Small intestine (tissue), 16 donors: ENCODE measurements at places on chromosomes 3 and 15. TPM values are rescaled to one million over a fixed set of nuclear protein-coding genes. Genes with fewer than 3 reads are reported as not detected.

DNA sequence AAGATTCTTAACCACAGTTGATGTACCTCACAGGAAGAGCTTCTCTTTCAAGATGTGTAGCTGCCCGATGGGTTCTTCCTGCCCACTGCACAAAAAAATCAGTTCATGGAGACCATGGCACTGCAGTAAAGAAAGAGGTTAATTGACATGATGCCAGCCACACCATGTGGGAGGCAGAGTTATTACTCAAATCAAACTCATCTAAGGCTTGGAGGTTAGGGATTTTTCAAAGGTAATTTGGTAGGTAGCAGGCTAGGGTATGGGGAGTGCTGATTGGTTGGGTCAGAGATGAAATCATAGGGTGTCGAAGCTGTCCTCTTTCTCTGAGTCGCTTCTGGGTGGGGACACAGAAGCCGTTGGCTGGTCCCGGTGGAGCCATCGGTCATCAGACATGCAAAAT lies 57.4 kb upstream of the BDH1 start:
- no peaks in the 10 kb centered on the region for H3K27me3 ChIP-seq
- DNase-seq: no peak
- no peak overlapping the region for H3K27ac ChIP-seq

Gene SNTN
- 0.04 TPM for polyA plus RNA-seq

- DNase-seq: no peak
- no peak overlapping the region for H3K4me3 ChIP-seq
- no peaks in the 10 kb centered on the region for H3K4me1 ChIP-seq
- no peaks in the 10 kb centered on the region for H3K36me3 ChIP-seq
- H3K27ac ChIP-seq: no peak overlapping the region
Measured at GRCh38 chr3:48338635-48339034, 5.2 kb upstream of the SPINK8 start.

Gene KLF15
- 2.4 TPM for polyA plus RNA-seq

Gene SOX2
- polyA plus RNA-seq: not detected

GRCh38 chr3:74139648-74140047 lies 474.8 kb downstream of the CNTN3 start:
- no peaks in the 10 kb centered on the region for H3K27me3 ChIP-seq
- H3K4me1 ChIP-seq: no peaks in the 10 kb centered on the region
- H3K4me3 ChIP-seq: no peak overlapping the region
- DNase-seq: no peak
- no peak overlapping the region for H3K27ac ChIP-seq
- no peaks in the 10 kb centered on the region for H3K36me3 ChIP-seq

GRCh38 chr15:88635318-88635717 lies 3.5 kb upstream of the ISG20 start:
- H3K4me1 ChIP-seq: peaks cover 11% of the 10 kb centered on the region
- peak overlapping the region; percentile 63 for H3K27ac ChIP-seq
- H3K4me3 ChIP-seq: no peak overlapping the region
- peak; percentile 67 for DNase-seq

DNA sequence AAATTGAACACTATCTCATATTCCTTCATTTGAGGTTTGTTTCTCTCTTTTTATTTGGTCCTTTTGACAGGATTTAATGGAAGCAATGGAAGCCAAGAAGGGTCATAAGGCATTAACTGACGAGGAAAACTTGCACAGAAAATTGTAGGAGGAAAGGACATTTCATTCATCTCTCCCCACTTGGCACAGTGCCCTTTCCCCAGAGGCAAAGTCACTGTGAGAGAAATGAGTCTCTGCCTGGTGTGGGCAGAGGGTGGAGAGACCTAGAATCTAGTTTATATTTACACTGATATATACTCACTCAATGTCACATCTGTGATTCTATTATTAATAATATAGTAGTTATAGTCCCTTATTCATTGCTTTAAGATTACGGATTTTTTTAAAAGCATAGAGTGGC lies 324.6 kb upstream of the IL12A start:
- no peak for DNase-seq
- H3K27me3 ChIP-seq: no peaks in the 10 kb centered on the region
- no peak overlapping the region for H3K4me3 ChIP-seq
- H3K27ac ChIP-seq: no peak overlapping the region
- H3K36me3 ChIP-seq: no peaks in the 10 kb centered on the region

Gene CCDC54
- not detected for polyA plus RNA-seq

Gene UPK1B
- not detected for polyA plus RNA-seq

DNA sequence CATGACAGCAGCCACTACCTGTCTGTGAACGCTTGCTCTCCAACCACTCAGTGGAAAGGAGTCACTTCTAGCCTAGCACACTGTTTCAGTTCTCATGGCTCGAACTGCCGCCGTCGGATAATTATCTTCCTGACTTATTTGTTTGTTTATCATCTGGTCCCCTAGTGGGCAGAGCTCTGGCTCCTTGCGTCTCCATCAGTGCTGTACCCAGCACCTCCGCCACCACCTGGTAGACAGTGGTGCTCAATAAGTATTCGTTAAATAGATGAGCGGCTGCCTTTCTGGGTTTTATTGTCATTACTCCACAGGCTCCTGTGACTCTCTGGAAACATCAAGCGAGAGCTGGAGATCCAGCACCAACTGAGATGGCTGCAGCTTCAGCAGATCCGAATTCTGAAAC lies 297.5 kb downstream of the NTRK3 start:
- H3K36me3 ChIP-seq: no peaks in the 10 kb centered on the region
- no peaks in the 10 kb centered on the region for H3K27me3 ChIP-seq
- no peaks in the 10 kb centered on the region for H3K4me1 ChIP-seq

Gene FGD5
- 3.1 TPM for polyA plus RNA-seq

Gene TMEM158
- not detected for polyA plus RNA-seq

- no peak for DNase-seq
- H3K4me1 ChIP-seq: no peaks in the 10 kb centered on the region
- no peaks in the 10 kb centered on the region for H3K27me3 ChIP-seq
- no peak overlapping the region for H3K27ac ChIP-seq
Measured at GRCh38 chr3:158773166-158773565, 28.7 kb upstream of the MFSD1 start.

- no peaks in the 10 kb centered on the region for H3K4me1 ChIP-seq
- H3K27ac ChIP-seq: no peak overlapping the region
- H3K36me3 ChIP-seq: peaks cover 2% of the 10 kb centered on the region
- no peak overlapping the region for H3K4me3 ChIP-seq
- no peak for DNase-seq
- H3K27me3 ChIP-seq: no peaks in the 10 kb centered on the region
Measured at GRCh38 chr15:66454143-66454542, 43.4 kb downstream of the SNAPC5 start.

- no peak overlapping the region for H3K27ac ChIP-seq
- no peaks in the 10 kb centered on the region for H3K27me3 ChIP-seq
- DNase-seq: no peak
- peaks cover 25% of the 10 kb centered on the region for H3K4me1 ChIP-seq
- H3K4me3 ChIP-seq: no peak overlapping the region
Measured at GRCh38 chr15:101122806-101123205, 129.0 kb downstream of the CHSY1 start.

DNA sequence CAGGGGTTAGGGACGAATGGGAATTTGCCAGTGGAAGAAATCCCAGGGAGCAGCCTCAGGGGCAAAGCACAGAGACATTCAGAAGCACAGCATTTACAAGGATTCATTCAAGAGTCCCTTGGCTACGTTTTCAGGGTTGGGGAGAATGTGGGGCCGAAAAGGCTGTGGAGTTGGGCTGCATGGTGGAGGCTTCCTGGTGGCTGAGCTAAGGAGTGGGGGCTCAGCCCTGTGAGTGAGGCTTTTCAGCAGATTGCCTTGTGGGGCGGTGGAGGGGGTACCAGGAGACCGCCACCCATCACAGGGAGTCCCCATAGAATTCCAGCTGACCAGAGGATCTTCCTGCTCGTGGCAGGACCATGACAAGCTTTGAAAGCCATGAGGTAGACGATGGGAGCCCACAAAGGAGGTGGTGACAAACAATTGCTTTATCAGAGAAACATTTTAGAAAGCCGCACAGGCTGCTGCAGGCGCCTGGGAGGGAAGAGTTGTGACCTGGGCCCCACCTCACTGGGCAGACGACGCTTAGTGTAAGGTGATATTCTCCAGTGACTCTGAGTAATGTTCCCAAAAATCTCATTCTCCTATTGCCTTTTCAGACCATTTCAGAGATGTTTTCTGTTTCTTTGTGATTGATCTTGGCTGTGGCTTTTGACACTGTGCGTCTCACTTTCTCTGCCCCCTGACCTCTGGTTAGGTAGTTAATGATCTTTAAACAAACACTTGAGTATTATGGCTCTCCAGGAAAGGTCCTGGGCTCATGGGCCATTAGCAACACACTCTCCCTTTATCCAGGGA lies 128.0 kb downstream of the DNAJB8 start:
- peaks cover 6% of the 10 kb centered on the region for H3K4me1 ChIP-seq
- no peak overlapping the region for H3K4me3 ChIP-seq
- peak; percentile 43 for DNase-seq
- H3K27ac ChIP-seq: no peak overlapping the region
- H3K36me3 ChIP-seq: no peaks in the 10 kb centered on the region

Gene PLSCR2
- polyA plus RNA-seq: not detected

GRCh38 chr3:190621927-190622326 lies 108.0 kb downstream of the IL1RAP start:
- no peak overlapping the region for H3K27ac ChIP-seq
- no peak overlapping the region for H3K4me3 ChIP-seq
- H3K4me1 ChIP-seq: no peaks in the 10 kb centered on the region
- peaks cover 2% of the 10 kb centered on the region for H3K36me3 ChIP-seq
- DNase-seq: no peak
- no peaks in the 10 kb centered on the region for H3K27me3 ChIP-seq

GRCh38 chr3:41581700-41582099 lies 380.2 kb downstream of the ULK4 start:
- no peaks in the 10 kb centered on the region for H3K36me3 ChIP-seq
- no peaks in the 10 kb centered on the region for H3K4me1 ChIP-seq
- no peak overlapping the region for H3K27ac ChIP-seq
- H3K4me3 ChIP-seq: no peak overlapping the region

DNA sequence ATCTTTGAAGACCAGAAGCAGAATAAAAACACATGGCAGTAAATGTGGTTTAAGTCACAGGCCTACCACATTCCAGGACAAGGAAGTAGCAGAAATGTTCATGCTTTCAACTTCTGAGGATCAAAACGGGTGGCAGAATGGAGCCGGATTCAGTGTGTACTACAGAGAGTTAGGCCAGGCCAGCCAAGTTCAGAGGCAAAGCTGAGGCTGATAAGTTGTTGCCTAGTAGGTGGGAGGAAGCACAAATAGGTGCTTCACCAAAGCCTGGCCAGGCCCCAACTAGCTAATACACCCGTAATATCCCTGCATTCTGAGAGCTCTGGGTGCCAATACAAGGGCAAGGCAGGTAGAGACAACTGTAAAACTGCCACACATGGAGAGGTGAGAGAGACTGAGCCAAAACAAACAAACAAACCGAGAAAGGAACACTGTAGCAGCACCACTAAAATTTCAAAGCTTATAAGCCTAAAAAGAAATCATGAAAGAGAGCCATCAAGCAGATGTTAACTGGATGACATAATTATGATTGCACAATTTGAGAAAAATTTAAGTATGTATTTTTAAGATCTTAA lies 156.4 kb upstream of the CBLB start:
- no peak for DNase-seq
- H3K36me3 ChIP-seq: no peaks in the 10 kb centered on the region
- no peak overlapping the region for H3K27ac ChIP-seq
- no peak overlapping the region for H3K4me3 ChIP-seq
- H3K27me3 ChIP-seq: no peaks in the 10 kb centered on the region

Gene FBLN2
- 1.9 TPM for polyA plus RNA-seq

GRCh38 chr3:196423044-196423781 lies 9.0 kb downstream of the UBXN7 start:
- no peaks in the 10 kb centered on the region for H3K4me1 ChIP-seq
- H3K4me3 ChIP-seq: no peak overlapping the region
- H3K27ac ChIP-seq: no peak overlapping the region
